ENCODE measurements at places on chromosomes 7 and 10.

- no peak for DNase-seq
These were observed 30.4 kb downstream of the DDC start for GRCh38 chr7:50534690-50535290.

- no peak for DNase-seq
These were observed 10.0 kb upstream of the DUSP5 start for GRCh38 chr10:110487411-110488331.

- no peak for DNase-seq
These were observed 56.3 kb downstream of the MTERF1 start for GRCh38 chr7:91824201-91824600.

DNA sequence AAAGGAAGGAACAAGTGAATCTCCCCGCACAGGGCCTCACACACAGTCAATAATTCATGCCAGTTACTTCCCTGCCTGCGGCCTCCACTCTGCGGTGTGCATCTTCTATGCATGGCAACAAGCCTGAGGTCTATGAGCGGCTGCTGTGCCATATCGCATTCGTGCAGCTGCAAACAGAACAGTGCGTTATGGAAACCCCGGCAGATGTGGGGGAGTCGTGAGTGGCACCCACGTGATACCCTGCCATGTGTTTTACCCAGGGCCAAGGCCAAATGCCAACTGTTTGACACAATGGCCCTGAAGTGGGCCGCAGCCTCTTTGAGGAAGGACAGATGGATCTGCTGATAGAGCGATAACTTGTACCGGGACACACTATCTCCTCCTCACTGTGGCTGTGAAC lies 13.4 kb downstream of the TNS3 start:
- no peak for DNase-seq

DNA sequence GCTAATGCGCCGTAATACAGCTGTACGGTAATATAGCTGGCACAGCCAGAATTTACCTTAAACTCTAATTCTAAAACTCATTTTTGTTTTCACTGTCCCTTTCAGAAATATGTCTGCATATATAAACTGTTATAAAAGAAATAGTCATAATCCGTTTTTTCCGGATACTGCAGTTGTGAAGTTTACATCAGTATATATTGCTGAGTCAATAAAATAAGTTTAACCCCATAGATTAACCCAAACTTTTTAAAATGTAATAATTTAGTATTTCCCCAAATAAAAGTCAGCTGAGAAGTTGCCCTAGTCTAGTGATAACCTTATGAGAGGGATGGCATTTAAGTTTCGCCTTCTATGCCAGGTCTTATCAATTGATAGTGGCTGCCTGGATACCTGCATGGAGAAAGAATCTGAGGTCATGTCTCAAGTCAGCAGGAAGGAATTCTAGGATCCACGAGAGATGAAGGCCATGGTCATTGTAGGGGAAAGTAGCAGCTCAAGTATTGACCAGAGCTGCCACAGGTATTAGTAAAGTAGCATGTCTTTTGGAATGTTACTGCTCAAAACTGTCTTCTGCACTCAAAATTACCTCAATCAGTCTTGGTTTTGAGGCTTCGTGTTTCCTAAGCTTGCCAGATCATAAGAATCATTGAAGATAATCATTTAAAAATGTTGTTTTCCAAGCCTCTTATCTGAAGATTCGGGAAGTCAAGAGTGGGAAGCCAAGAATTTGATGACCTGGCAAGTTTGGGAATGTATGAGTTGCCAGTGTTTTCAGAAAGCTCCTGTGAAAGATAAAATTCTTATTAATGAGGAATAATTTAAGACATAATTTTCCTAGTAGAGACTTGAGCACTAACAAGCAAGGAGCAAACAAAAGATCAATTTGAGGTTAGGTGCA lies 10.8 kb downstream of the PRPS1L1 start:
- no peak for DNase-seq

GRCh38 chr10:16581202-16581601 lies 59.5 kb upstream of the C1QL3 start:
- no peak for DNase-seq

DNA sequence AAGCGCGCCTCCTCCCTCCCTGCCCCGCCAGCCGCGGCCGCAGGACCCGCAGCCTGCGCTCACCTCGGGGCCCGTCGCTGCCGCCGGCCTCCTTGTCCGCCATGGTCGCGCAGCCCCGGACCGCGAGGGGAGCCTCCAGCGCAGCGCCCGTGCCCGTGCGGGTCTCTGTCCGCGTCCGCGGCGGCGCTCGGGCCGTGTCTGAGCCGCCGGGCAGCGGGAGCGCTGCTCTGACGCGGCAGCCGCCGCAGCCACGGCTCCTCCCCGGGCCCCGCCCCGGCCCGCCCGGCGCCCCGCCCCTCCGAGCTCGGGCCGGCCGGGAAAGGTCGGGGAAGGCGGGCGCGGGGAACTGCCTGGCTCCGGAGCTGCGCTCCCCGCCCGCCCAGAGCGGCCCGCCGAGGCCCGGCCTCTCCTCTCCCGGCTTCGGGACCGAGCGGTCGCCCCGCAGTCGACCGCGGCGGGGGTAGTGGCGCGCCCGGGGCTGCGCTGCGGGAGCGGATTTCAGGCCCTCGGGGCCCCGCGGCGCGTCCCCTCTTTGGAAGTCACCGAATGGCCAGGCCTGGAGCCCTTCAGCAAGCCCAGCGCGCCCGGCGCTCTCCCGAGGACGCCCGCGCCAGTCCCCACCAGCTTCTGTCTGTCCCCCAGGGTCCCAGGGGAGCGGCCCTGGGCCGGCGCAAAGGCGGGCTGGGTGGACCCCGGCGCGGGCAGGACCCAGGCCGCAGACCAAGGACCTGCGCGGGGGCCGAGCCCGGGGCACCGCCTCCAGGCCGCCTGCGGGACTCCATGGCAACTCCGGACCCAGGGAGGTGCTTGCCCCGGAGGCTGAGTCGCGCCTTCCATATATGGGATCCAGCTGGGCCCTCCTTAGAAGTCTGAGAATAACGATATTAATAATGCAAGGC lies at the start of gene HSPA12A:
Gene HSPA12A (minus strand): TSS at position 200 of the 899 bp plus-strand sequence. CDS start 97 bp downstream, at position 103.
- DNase-seq = no peak

DNA sequence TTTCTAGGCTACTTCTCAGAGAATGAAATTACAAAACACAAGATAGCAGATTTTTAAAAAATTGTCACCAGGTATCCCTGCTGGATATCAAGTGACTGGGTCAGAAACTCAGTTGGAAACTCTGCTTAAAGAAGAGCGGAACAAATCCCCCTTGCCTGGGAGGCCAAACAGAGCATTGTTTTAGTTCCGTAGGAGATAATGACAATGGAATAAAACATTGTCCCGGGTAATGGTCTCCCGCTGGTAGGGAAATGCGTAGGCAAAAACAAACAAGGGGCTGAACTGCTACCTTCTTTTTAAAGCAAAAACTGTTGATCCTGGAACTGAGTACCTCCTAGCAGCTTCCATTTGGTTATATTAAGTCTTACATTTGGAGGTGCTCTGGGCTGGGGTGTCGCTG lies 21.3 kb upstream of the VAX1 start:
- DNase-seq = no peak

DNA sequence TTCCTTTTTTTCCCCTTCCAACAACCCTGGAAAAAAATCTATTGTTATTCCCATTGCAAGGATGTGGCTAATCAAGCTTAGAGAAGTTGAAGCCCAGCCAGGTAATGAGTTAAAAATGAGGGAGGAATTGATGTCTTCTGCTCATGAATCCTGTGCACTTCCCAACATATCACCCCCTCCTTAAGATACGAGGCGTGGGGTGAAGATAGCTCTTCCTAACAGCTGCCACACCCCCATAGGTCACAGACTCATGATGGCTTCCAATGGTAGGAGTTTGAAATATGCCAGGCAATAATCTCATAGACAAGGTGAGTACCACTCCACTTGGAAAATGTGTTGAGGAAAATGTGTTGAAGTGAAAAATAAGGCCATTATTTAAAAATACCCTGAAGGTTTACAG lies 71.3 kb upstream of the HECW1 start:
- no peak for DNase-seq

DNA sequence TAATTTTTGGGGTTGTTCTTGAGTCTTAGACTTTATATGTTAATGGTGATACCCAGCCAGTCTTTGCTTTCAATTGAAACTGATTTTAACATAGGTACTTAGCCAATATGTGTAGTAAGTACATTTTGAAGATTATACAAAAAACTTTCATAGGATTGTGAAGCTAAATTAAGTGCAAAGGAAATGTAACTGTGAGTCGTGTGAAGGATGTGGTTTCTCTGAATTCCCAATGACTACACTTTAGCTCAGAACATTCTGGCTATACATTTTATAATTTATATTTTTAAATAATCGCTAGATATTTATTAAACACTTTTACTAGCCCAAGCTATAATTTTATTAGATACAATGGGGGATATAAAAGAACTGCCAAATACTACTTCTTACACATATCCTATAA lies 359.3 kb downstream of the PCLO start:
- DNase-seq = no peak

DNA sequence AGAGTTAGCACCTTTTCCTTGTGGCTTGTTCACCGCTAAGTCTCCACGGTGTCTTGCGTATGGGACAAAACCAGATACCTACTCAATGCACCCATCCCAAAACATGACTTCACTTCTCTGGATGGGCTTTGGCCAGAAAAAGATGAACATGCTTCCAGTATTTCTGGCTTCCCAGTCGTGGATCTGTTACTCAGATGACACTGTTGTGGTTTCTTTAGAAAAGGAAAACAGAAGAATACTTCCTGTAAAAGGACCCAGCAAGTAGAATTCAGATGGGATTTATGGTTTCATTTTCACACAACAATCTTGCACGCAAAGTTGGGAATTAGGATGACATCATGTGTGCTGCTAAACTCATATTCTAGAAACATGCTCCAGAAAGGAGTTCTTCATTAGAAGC lies 216.7 kb downstream of the ADAM12 start:
- DNase-seq = no peak

GRCh38 chr10:62019685-62020359 lies 118.3 kb downstream of the ARID5B start:
- no peak for DNase-seq

DNA sequence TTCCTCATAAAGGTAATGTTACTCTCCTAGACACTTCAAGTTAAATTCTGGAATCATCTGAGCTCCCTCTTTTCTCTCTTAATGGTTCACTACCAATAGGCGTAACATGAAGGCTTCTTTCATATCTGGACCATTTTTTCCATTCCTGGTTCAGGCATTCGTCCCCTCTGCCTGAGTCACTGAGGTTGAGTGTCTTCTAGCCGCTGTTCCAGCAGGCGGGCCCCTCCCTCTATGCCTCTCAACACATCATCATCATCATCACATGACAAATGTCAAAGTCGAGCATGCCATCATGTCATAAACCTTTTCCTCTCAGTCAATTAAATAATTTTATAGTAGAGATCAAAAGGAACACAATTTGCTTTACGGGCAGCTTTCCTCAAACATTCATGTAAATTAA lies 168.9 kb upstream of the ASAH2 start:
- DNase-seq = no peak

DNA sequence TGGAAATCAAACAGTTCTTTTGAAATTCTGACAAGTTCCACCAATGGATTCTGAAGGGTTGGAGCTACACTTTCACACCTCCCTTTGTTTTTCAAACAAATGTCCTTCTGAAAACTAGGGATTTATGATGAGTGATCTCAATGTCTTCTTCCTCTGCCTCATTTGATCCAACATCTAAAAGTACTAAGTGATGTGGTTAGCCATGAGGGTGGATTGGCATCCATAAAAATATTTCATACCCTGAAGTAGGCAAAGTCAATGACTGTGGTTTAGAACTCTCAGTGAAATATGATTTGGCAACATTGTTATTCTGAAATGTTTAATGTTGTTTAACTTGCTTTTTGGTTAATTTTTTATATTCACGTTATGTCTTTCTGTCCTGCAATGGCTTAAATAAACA lies 136.9 kb downstream of the MBL2 start:
- DNase-seq = no peak

DNA sequence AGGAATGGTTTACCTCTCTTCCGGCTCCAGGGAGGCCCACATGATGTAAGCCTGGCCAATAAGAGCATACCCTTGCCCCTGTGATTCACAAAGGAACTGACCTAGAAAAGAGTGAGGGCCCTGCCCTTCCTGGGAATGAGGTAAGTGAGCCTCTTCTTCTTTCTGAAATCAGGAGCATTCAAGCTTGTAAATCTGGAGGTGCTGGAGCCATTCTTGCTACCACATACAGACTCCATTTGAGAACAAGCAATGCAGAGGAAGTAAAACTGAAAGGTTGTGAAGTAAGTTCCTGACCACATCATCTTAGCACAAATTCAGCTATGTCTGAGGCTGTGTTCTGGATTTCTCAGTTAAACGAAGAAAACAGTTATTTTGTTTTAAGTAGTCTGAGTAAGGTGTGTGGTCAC lies 132.2 kb downstream of the CD36 start:
- DNase-seq = peak; percentile 40

- no peak for DNase-seq
These were observed 75.6 kb upstream of the INSIG1 start for GRCh38 chr7:155222061-155222460.

- no peak for DNase-seq
These were observed 19.5 kb downstream of the FZD9 start for GRCh38 chr7:73452999-73453635.

GRCh38 chr7:144127714-144128334 lies 4.8 kb downstream of the OR2A14 start:
- DNase-seq = peak; percentile 8

GRCh38 chr7:103297837-103298179 lies 573 bp downstream of the PMPCB start:
- DNase-seq = no peak

All from GM12878 (cell line).